Heart left ventricle (tissue), 16 donors: ENCODE measurements at places on chromosomes 7 and 10. TPM values are rescaled to one million over a fixed set of nuclear protein-coding genes. Genes with fewer than 3 reads are reported as not detected.

DNA sequence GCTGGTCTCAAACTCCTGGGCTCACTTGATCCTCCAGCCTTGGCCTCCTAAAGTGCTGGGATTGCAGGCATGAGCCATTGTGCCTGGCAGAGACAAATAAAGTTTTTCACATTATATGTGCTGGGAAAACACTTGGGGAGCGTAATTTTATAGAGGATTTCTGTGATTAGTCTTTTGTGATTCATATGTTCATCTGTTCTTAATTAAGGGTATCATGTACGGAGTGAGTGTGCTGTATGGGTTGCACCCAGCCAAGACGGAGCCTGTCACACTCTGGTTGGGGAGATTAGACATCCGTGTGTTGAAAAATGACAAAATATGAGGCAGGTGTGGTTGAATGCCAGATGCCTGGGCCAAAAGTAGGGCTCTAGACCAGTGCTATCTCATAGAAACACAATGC is 10.3 kb downstream of the ADRB1 start:
- H3K4me3 ChIP-seq: no peak overlapping the region
- DNase-seq: no peak
- H3K4me1 ChIP-seq: peaks cover 39% of the 10 kb centered on the region

DPP6 gene
- total RNA-seq: 0.61 TPM

- peaks cover 3% of the 10 kb centered on the region for H3K4me1 ChIP-seq
- no peaks in the 10 kb centered on the region for H3K36me3 ChIP-seq
- no peak for DNase-seq
- H3K27ac ChIP-seq: peak overlapping the region; percentile 3
Observed at GRCh38 chr7:101985903-101986734, 168.7 kb downstream of the CUX1 start.

GRCh38 chr10:93991596-93992284 is 2.0 kb upstream of the PLCE1 start:
- peaks cover 5% of the 10 kb centered on the region for H3K4me1 ChIP-seq
- DNase-seq: peak; percentile 66
- H3K4me3 ChIP-seq: no peak overlapping the region
- no peaks in the 10 kb centered on the region for H3K36me3 ChIP-seq

DNA sequence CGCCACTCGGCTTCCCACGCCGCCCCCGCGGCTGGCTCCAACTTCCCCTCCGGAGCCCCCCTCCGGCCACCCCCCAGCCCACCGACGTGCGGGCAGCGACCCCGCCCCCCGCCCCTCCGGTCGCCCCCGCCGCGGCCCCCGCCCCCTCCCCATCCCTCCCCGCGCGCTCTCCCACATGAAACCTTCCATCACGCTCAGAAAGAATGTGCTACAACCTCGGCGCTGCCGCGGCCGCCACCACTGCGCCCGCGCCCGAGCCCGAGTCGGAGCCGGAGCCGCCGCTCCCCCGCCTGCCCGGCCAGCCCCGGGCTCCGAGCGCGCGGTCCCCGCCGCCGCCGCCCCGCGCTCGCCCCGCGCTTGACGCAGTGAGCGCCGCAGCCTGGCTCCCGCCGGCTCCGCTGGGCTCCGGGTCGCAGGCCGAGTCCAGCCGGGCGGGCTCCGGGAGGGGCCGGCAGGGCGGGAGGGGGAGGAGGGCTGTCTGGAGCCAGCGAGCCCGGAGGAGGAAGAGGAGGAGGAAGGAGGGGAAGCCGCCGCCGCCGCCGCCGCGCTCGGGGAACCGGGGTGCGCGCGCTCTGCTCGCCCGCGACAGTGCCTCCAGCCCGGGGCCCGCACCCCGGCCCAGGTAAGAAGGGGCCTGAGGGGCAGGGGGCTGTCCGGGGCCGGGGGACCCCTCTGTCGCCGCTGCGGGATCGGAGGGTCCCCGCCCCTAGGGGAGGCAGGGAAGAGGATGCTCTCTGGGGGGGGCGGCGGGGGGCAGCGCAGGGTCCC is 4.3 kb upstream of the ELFN1 start:
- peaks cover 56% of the 10 kb centered on the region for H3K4me1 ChIP-seq
- peaks cover 13% of the 10 kb centered on the region for H3K27me3 ChIP-seq
- H3K27ac ChIP-seq: peak overlapping the region; percentile 76
- no peaks in the 10 kb centered on the region for H3K36me3 ChIP-seq
